HFFc6 (cell line): ENCODE measurements at places on chromosomes 12 and 14. TPM values are rescaled to one million over a fixed set of nuclear protein-coding genes. Genes with fewer than 3 reads are reported as not detected.

Gene GNPNAT1
- total RNA-seq = 43.1 to 45.8 TPM (median 43.8 TPM) in 3 replicates

Gene RAD9B
- 0.73 to 1.1 TPM (median 1.1 TPM) in 3 replicates for total RNA-seq

Gene SLC38A4
- total RNA-seq = 8.8 to 12.0 TPM (median 10.4 TPM) in 3 replicates

Gene TSPAN19
- not detected in 3 replicates for total RNA-seq

Gene SLC25A47
- total RNA-seq = not detected in 3 replicates

Gene TDRD9
- not detected in 3 replicates for total RNA-seq

Gene GLIPR1L1
- total RNA-seq = not detected in 3 replicates

Gene HOMEZ
- total RNA-seq = 7.3 and 7.4 TPM in 2 replicates

Gene SYNE3
- total RNA-seq = 16.9 and 20.9 TPM in 2 replicates

Gene GALNT9
- not detected in 3 replicates for total RNA-seq

Gene CELA1
- total RNA-seq = not detected in 3 replicates

Gene ERP27
- not detected in 3 replicates for total RNA-seq

GRCh38 chr12:47903151-47903611, 1.6 kb downstream of the VDR start:
- H3K27ac ChIP-seq = peak overlapping the region; percentile 84
- peak overlapping the region; percentile 98 for H3K4me3 ChIP-seq
- H3K27me3 ChIP-seq = peaks cover 16% of the 10 kb centered on the region
- DNase-seq = peak; percentile 25
- H3K4me1 ChIP-seq = peaks cover 45% of the 10 kb centered on the region

GRCh38 chr12:121807642-121808347, 4.0 kb downstream of the SETD1B start:
- DNase-seq = no peak
- peaks cover 23% of the 10 kb centered on the region for H3K36me3 ChIP-seq
- no peak overlapping the region for H3K27ac ChIP-seq
- H3K4me3 ChIP-seq = peak overlapping the region; percentile 93; the same call in 1 of the 2 replicates

- H3K36me3 ChIP-seq = no peaks in the 10 kb centered on the region
- H3K4me3 ChIP-seq = peak overlapping the region; percentile 11; the same call in 1 of the 2 replicates
- no peak overlapping the region for H3K27ac ChIP-seq
- peaks cover 16% of the 10 kb centered on the region for H3K27me3 ChIP-seq
These were observed 86.2 kb upstream of the PPM1H start for GRCh38 chr12:63021116-63021515.

DNA sequence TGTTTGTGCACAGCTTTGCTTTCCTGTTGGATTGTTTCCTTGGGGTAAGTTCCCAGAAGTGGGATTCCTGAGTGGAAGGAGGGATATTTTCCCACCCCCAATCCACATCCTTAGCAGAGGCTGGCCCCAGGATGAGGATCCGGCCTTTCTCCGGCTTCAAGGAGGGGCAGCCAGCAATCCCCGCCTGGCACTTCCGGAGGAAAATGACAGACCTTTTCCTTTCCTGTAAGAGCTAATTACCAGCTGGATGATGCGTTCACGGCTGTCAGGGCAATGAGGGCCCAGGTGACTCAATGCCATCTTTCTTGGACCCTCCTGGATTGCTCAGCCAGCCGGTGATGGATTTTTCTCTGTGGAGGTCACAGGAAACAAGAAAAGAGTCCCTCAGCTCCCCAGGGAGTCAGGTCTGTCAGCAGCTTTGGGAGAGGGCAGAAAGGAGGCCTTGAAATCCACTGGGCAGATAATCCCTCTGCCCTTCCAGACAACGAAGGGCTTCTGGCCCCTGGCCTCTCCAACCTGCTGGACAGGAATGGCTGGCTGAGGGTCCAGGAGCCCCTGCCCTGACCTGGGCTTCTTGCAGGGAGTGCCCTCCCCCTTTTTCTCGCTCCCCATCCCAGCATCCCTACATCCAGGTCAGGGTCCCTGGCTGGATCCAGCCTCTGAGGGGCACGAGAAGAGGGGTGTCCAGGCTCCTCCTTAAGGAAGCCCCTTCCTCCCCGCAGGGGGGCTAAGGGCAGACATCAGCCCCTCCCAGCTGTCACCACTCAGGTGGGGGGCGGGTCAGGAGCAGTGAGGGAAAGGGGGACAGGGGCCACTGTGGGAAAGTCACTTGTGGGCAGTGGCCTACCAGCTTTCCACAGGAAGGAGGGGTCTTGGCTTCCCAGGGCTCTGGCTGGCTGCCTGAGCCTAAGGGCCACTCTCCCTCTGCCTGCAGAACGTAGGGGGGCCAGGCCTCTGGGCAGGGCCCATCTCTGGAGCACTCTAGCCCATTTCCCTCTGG, 16.1 kb upstream of the CCDC85C start:
- peak overlapping the region; percentile 87 for H3K27ac ChIP-seq
- H3K4me3 ChIP-seq = no peak overlapping the region
- H3K27me3 ChIP-seq = peaks cover 3% of the 10 kb centered on the region
- H3K4me1 ChIP-seq = peaks cover 53% of the 10 kb centered on the region
- peak; percentile 45 for DNase-seq

GRCh38 chr14:95193081-95193480, 35.8 kb upstream of the DICER1 start:
- DNase-seq = no peak
- H3K27me3 ChIP-seq = peaks cover 8% of the 10 kb centered on the region
- H3K4me1 ChIP-seq = no peaks in the 10 kb centered on the region
- H3K4me3 ChIP-seq = no peak overlapping the region
- H3K27ac ChIP-seq = no peak overlapping the region

- DNase-seq = no peak
- peak overlapping the region; percentile 91 for H3K27ac ChIP-seq
- 0 out of 2 replicates have a peak overlapping the region, but pooled peaks have one; percentile 7 for H3K4me3 ChIP-seq
- peaks cover 80% of the 10 kb centered on the region for H3K4me1 ChIP-seq
These were observed 38.2 kb downstream of the RASSF8 start for GRCh38 chr12:25996677-25997076.

GRCh38 chr12:93336291-93336741, 41.4 kb upstream of the NUDT4 start:
- peaks cover 15% of the 10 kb centered on the region for H3K4me1 ChIP-seq
- no peak for DNase-seq

DNA sequence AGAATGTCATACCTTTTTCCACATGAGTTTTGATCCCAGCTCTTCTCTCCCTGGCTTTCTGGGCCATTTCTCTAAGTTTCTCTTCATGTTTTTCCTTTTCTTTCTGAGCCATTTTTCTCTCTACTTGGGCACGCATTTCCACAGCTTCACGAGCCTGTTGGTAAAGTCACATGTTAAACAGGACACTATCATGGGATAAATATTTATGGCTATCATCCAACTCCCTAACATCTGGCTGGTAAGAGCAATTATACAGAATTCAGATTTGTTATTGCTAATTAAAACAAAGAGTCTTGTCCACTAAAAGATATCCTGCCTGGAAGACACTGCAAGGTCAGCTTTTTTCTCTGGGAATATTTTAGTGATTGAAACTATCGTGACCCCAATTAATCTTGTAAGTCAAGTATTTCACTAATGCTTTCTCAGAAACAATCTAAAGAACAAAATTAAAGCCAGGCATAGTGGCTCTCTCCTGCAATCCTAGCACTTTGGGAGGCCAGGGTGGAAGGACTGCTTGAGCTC, 23.1 kb downstream of the SLIRP start:
- H3K27ac ChIP-seq = peak overlapping the region; percentile 61
- no peaks in the 10 kb centered on the region for H3K27me3 ChIP-seq
- peaks cover 13% of the 10 kb centered on the region for H3K4me1 ChIP-seq
- DNase-seq = peak; percentile 48

- H3K4me3 ChIP-seq = no peak overlapping the region
- H3K36me3 ChIP-seq = peaks cover 24% of the 10 kb centered on the region
- no peaks in the 10 kb centered on the region for H3K27me3 ChIP-seq
- no peaks in the 10 kb centered on the region for H3K4me1 ChIP-seq
- H3K27ac ChIP-seq = no peak overlapping the region
These were observed 25.9 kb downstream of the PSEN1 start for GRCh38 chr14:73162251-73162650.

DNA sequence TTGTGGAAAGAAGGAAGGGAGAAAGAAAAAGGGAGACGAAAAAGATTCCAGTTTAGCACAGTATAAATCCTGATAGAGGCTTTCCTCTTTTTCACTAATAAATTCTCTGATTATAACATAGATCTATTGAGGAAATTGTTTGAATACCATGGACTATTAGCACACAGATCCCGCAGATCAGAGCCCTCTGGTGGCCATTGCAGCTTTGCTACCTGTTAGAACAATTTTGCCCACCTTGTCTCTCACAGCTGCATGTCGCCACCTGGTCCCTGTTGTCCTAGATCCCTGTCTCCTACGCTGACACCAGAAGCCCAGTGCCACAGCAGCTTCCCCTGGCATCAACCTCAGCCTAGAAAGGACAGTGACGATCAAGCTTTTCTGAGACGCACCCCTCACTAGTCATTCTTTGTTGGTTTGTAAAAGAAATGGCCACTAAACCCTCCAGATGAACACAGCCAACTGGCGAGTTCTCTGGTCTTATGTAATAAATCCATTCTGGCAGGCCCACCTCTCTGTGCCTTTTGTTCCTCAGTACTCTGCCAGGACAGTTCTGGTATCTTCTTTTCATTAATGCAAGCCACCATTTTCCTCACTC, 9.9 kb downstream of the GPHB5 start:
- H3K4me1 ChIP-seq = peaks cover 8% of the 10 kb centered on the region
- H3K27ac ChIP-seq = no peak overlapping the region
- no peaks in the 10 kb centered on the region for H3K36me3 ChIP-seq
- H3K4me3 ChIP-seq = no peak overlapping the region
- peaks cover 4% of the 10 kb centered on the region; the same call in 1 of the 2 replicates for H3K27me3 ChIP-seq

- peaks cover 9% of the 10 kb centered on the region; the same call in 1 of the 2 replicates for H3K27me3 ChIP-seq
- H3K27ac ChIP-seq = no peak overlapping the region
- DNase-seq = no peak
- H3K36me3 ChIP-seq = no peaks in the 10 kb centered on the region
- no peak overlapping the region for H3K4me3 ChIP-seq
These were observed 67.0 kb downstream of the PRKCH start for GRCh38 chr14:61388173-61388975.

- H3K27ac ChIP-seq = peak overlapping the region; percentile 94
- peaks cover 54% of the 10 kb centered on the region for H3K4me1 ChIP-seq
- DNase-seq = peak; percentile 54
These were observed 2.8 kb upstream of the CLEC9A start for GRCh38 chr12:10027721-10028120.

GRCh38 chr12:6750506-6750905, 2.4 kb downstream of the MLF2 start:
- H3K4me1 ChIP-seq = peaks cover 27% of the 10 kb centered on the region
- no peak overlapping the region for H3K27ac ChIP-seq
- H3K4me3 ChIP-seq = no peak overlapping the region
- peaks cover 36% of the 10 kb centered on the region for H3K36me3 ChIP-seq
- DNase-seq = no peak
- peaks cover 7% of the 10 kb centered on the region for H3K27me3 ChIP-seq

GRCh38 chr14:96584199-96584906, 82.2 kb downstream of the PAPOLA start:
- H3K36me3 ChIP-seq = no peaks in the 10 kb centered on the region
- H3K4me3 ChIP-seq = no peak overlapping the region
- peaks cover 8% of the 10 kb centered on the region; the same call in 1 of the 2 replicates for H3K4me1 ChIP-seq
- H3K27me3 ChIP-seq = peaks cover 40% of the 10 kb centered on the region

DNA sequence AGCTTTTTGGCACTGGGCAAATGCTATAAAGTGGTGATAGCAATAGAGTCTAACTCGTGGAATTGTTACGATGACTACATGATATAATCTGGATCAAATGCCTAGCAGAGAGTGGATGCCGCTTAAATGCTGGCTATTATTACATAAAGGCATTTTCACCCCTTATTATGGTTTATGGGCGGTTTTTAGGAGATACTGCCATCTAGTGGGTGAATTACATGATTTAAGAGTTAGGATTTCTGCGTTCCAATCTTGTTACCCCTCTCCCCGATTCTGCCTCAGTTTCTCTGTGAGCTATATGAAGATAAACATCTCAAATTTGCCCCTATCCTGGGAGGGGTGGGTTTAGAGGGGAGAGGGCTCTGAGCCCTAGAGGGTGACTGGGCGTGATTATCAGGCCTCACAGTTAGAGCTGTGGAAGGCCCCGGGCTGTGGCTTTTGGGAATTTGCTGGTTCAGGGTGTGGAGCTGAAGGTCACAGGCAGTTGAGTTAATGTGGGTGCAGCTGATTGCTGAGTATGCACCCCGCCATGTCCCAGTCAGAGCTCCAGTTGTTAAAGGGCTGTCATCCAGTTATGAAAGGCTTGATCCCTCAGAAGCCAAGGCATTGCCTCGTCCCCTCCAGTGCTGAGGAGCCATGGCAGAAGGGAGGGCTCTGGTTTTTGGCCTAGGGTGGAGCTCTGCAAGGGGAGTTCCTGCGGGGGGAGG, 14.4 kb downstream of the CLSTN3 start:
- peaks cover 25% of the 10 kb centered on the region for H3K4me1 ChIP-seq
- H3K27me3 ChIP-seq = no peaks in the 10 kb centered on the region; the same call in none of the 2 replicates
- no peak overlapping the region for H3K4me3 ChIP-seq
- H3K27ac ChIP-seq = no peak overlapping the region
- no peaks in the 10 kb centered on the region for H3K36me3 ChIP-seq

GRCh38 chr14:22026527-22026926, 352.9 kb upstream of the OR4E1 start:
- H3K4me1 ChIP-seq = no peaks in the 10 kb centered on the region
- peaks cover 8% of the 10 kb centered on the region for H3K36me3 ChIP-seq
- no peaks in the 10 kb centered on the region for H3K27me3 ChIP-seq
- DNase-seq = no peak
- no peak overlapping the region for H3K27ac ChIP-seq

DNA sequence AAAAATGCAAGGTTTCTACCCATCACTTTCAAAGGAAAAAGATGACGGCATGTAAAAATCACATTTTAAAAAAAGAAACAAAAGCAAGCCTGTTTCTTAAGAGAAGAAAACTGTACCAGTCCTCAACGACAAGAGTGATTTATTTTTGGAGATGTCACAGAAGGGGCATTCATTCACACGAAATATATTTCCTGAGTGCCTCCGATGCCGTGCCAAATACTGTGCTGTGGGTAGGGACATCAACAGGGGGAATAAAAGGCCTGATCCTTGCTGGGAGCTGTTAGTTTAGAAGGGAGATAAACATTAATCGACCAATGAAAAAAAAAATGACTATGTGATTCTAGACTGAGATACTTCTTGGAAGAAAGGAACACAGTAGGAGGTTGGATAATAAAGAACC, 297.5 kb upstream of the SOX5 start:
- no peak for DNase-seq
- no peak overlapping the region for H3K4me3 ChIP-seq
- no peaks in the 10 kb centered on the region for H3K4me1 ChIP-seq
- no peaks in the 10 kb centered on the region for H3K27me3 ChIP-seq
- H3K36me3 ChIP-seq = peaks cover 5% of the 10 kb centered on the region; the same call in 1 of the 2 replicates

DNA sequence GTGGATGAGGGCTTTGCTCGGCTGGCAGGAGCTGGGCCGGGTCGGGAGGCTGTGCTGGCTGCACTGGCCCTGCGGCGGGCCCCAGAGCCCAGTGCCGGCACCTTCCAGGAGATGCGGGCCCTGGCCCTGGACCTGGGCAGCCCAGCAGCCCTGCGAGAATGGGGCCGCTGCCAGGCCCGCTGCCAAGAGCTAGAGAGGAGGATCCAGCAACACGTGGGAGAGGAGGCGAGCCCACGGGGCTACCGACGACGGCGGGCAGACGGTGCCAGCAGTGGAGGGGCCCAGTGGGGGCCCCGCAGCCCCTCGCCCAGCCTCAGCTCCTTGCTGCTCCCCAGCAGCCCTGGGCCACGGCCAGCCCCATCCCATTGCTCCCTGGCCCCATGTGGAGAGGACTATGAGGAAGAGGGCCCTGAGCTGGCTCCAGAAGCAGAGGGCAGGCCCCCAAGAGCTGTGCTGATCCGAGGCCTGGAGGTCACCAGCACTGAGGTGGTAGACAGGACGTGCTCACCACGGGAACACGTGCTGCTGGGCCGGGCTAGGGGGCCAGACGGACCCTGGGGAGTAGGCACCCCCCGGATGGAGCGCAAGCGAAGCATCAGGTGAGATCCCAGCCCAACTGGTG, 11.5 kb downstream of the ARHGEF40 start:
- H3K4me3 ChIP-seq = no peak overlapping the region
- H3K4me1 ChIP-seq = peaks cover 28% of the 10 kb centered on the region
- DNase-seq = no peak
- H3K27ac ChIP-seq = no peak overlapping the region
- peaks cover 7% of the 10 kb centered on the region for H3K27me3 ChIP-seq

- peaks cover 33% of the 10 kb centered on the region for H3K4me1 ChIP-seq
- H3K36me3 ChIP-seq = no peaks in the 10 kb centered on the region
- no peak overlapping the region for H3K4me3 ChIP-seq
- DNase-seq = no peak
- H3K27me3 ChIP-seq = no peaks in the 10 kb centered on the region
These were observed 18.2 kb upstream of the POC1B start for GRCh38 chr12:89544022-89544421.
